ENCODE measurements at places on chromosomes 3 and 15. TPM values are rescaled to one million over a fixed set of nuclear protein-coding genes. Genes with fewer than 3 reads are reported as not detected.

SLC22A14 gene
- not detected for total RNA-seq

FXR1 gene
- total RNA-seq = 245 TPM

RHO gene
- not detected for total RNA-seq

ZMYND10 gene
- total RNA-seq = 0.74 TPM

ANKRD34C gene
- not detected for total RNA-seq

MYO5C gene
- total RNA-seq = 22.5 TPM

GNAT1 gene
- 0.13 TPM for total RNA-seq

- no peak overlapping the region for H3K4me3 ChIP-seq
- peaks cover 56% of the 10 kb centered on the region for H3K36me3 ChIP-seq
- DNase-seq = no peak
- H3K4me1 ChIP-seq = no peaks in the 10 kb centered on the region
Measured at GRCh38 chr15:39966521-39966920, 32.6 kb downstream of the EIF2AK4 start.

DNA sequence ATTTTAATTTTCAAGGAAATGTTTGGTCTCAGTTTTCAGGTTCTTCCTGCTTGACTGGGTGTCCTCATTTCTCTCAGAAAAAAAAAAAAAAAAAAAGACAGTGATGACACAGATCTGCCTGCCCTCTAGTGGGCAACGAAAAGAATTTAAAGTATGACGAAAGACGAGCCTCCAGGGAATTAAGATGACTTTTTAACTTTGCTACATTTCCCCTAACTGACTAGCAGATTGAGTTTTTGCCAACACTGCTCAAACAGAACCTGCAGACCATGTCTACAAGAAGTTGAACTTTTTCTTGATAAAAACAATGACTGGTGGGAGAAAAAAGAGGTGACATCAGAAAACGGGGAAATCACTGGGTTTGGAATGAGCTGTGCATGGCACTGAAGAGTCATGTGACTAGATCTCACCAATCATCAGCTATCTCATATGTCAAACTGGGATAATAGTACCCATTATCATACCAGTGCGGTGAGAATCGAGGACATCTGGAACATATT lies 40.8 kb downstream of the EOMES start:
- no peak for DNase-seq
- peak overlapping the region; percentile 98 for H3K27ac ChIP-seq
- no peaks in the 10 kb centered on the region for H3K36me3 ChIP-seq
- peaks cover 27% of the 10 kb centered on the region for H3K4me1 ChIP-seq

DNA sequence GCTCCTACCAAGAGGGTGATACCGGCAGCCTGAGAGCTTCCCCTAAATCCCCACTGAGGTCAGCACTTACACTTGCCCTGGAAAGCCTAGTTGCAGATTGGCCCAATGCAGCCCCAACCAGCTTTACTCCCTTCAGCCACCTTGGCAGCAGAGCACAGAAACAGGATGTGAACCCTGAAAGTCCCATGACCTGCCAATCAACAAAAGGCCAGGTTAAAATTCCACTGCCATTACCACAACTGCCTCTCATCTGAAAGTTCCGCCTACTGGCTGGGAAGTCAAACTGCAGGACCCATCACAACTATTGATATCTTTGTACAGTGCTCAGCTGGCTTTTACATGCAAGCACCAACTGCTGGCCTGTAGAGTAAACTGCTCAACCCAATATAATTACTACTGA lies 156.2 kb downstream of the ZMAT3 start:
- DNase-seq = no peak
- H3K27me3 ChIP-seq = no peaks in the 10 kb centered on the region
- H3K27ac ChIP-seq = no peak overlapping the region
- peaks cover 19% of the 10 kb centered on the region for H3K36me3 ChIP-seq
- H3K4me1 ChIP-seq = no peaks in the 10 kb centered on the region
- H3K4me3 ChIP-seq = no peak overlapping the region

DNA sequence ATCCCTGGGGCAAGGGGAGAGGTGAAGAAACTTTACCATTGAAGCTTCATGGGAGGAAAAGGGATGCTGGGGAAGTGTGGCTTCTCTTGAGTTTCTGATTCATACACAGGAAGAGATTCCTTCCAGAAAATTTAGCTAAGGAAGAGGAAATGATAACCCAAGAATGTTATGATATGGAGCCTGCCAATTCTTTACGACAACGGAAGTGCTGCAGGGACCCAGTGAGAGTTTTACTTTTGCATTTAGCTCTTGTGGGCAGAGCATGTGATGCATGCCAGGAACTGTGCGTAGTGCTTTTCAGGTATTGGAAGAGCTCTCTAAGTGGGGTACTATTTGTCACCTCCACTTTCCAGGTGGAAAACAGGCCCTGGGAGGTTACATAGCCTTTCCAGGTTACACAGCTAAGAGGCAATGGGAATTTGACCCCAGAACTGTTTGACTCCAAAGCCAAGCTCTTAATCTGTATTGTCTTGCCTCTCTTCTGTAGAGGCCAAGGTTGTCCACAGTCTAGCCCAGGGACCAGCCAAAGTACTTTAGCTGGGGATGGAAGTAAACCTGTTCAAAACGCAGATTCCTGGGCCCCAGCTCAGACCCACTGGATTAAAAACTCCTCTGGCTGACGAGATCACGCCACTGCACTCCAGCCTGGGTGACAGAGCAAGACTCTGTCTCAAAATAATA lies 23.0 kb downstream of the CMTM7 start:
- peaks cover 38% of the 10 kb centered on the region for H3K4me1 ChIP-seq
- DNase-seq = no peak
- H3K4me3 ChIP-seq = no peak overlapping the region
- H3K27me3 ChIP-seq = no peaks in the 10 kb centered on the region
- peaks cover 15% of the 10 kb centered on the region for H3K36me3 ChIP-seq
- H3K27ac ChIP-seq = no peak overlapping the region

- DNase-seq = peak; percentile 80
- H3K27ac ChIP-seq = no peak overlapping the region
- H3K4me1 ChIP-seq = peaks cover 11% of the 10 kb centered on the region
- H3K36me3 ChIP-seq = no peaks in the 10 kb centered on the region
- no peak overlapping the region for H3K4me3 ChIP-seq
- H3K27me3 ChIP-seq = no peaks in the 10 kb centered on the region
Measured at GRCh38 chr3:70108072-70108471, 108.5 kb downstream of the SAMMSON start.

DNA sequence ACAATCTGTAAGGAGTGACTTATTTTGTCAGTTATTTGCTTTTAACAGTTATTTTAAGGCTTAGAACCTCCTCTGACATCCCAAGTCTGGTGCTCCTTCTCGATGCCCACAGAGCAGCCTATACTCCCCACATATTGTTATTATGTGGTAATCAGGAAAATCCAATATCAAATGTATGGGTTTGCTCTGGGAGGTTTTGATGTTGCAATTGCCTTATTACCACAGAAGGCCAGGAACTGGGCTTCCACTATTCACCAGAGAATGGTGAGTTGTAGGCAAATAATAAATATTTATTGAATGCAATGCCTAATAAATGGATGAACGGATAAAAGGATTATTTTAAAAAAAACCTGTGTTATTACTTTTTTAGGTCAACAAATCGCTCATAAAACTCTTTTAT lies 12.2 kb downstream of the NEK10 start:
- no peak for DNase-seq
- no peaks in the 10 kb centered on the region for H3K36me3 ChIP-seq
- H3K4me1 ChIP-seq = peaks cover 47% of the 10 kb centered on the region

GRCh38 chr3:126149960-126150515 lies 30.3 kb downstream of the ALDH1L1 start:
- H3K27me3 ChIP-seq = no peaks in the 10 kb centered on the region
- no peaks in the 10 kb centered on the region for H3K36me3 ChIP-seq
- H3K4me1 ChIP-seq = no peaks in the 10 kb centered on the region
- H3K27ac ChIP-seq = no peak overlapping the region
- no peak overlapping the region for H3K4me3 ChIP-seq

- peaks cover 3% of the 10 kb centered on the region for H3K27me3 ChIP-seq
- no peak overlapping the region for H3K27ac ChIP-seq
- H3K4me1 ChIP-seq = peaks cover 29% of the 10 kb centered on the region
- no peak overlapping the region for H3K4me3 ChIP-seq
Measured at GRCh38 chr3:28042707-28043106, 198.7 kb upstream of the CMC1 start.

- H3K36me3 ChIP-seq = no peaks in the 10 kb centered on the region
- no peak for DNase-seq
- no peak overlapping the region for H3K4me3 ChIP-seq
- H3K27ac ChIP-seq = no peak overlapping the region
Measured at GRCh38 chr3:21508246-21508645, 242.8 kb downstream of the ZNF385D start.

GRCh38 chr15:28043691-28044091 lies 55.4 kb downstream of the OCA2 start:
- H3K27ac ChIP-seq = no peak overlapping the region
- H3K4me3 ChIP-seq = no peak overlapping the region
- no peak for DNase-seq
- peaks cover 4% of the 10 kb centered on the region for H3K36me3 ChIP-seq
- no peaks in the 10 kb centered on the region for H3K4me1 ChIP-seq

DNA sequence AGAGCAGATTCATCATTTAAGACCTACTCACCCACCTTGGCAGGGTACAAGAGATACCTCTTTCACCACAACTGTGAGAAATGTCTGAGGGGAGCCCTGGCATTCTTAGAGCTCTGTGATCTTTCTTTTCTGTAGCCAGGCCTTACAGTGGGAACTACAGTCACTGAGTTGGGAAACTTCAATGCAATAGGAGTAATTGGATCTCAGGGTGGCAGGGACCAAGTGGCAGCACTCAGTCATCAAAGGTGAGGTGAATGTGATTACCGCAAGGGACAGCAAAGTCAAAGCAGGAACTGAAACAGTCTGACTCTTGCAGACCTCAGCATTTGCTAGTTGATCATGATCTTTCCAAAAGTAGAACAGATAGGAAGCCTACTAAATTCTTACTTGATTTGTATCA lies 7.2 kb upstream of the MCF2L2 start:
- DNase-seq = no peak
- no peak overlapping the region for H3K4me3 ChIP-seq
- peaks cover 57% of the 10 kb centered on the region for H3K27me3 ChIP-seq
- peaks cover 37% of the 10 kb centered on the region for H3K4me1 ChIP-seq
- no peaks in the 10 kb centered on the region for H3K36me3 ChIP-seq
- H3K27ac ChIP-seq = no peak overlapping the region

Data from WTC11 (cell line).